ENCODE measurements at places on chromosomes 11 and 22.

DNA sequence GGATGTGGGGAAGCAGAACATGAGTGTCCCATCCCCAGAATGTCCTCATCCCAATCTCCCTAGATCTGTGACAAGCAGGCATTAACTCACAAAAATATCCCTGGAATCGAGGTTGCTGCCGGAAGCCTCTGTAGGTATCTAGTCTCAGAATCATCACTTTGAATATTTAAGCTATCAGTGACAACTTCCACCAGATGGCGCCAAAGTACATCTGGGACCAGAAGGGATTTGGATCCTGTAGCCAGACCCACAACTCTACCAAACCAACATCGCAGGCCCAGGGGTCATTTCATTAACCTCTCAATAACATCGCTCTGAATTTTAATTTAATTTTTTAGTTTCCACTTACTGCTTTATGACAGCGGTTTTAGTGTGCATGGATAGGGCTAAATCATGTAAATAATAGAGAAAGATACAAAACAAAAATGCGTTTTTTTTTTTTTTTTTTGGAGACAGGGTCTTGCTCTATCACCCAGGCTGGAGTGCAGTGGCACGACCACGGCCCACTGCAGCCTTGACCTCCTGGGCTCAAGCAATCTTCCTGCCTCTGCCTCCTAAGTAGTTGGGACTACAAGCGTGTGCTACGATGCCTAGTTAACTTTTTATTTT, 1.1 kb upstream of the EXT2 start:
- peak; percentile 68 for DNase-seq

GRCh38 chr11:15918212-15918611, 438.1 kb downstream of the SOX6 start:
- DNase-seq, result no peak

DNA sequence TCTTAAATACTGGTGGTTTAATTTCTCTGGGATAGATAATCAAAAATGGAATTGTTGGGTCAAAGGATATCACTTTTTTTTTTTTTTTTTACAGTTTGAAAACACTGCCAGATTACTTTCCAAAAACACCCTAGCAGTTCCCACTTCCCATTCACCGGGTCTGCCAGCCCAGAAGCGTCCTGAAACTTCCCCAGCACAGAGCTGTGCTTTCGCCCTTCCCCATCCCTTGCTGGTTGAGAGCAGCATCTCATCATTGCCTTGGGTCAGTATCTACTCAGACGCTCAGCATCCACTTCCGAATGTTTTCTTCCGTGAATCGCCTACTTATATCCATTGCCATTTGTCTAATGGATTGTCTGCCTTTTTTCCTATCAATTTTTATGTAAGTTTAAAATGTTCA, 5.5 kb downstream of the CERK start:
- DNase-seq, result no peak

- no peak for DNase-seq
Observed at GRCh38 chr11:74532501-74533246, 39.1 kb upstream of the LIPT2 start.

GRCh38 chr22:50481440-50482106, at the start of gene ADM2:
ADM2 (plus strand) TSS chr22:50481543; CDS start chr22:50481848, 305 bp downstream.
- peak; percentile 50 for DNase-seq

Measured in effector CD8-positive, alpha-beta T cell (primary cell).